ENCODE measurements at places on chromosomes 6 and 20. TPM values are rescaled to one million over a fixed set of nuclear protein-coding genes. Genes with fewer than 3 reads are reported as not detected.

The SLC18B1 gene
- 2.7 TPM for total RNA-seq

The FAM162B gene
- total RNA-seq = not detected

The R3HDML gene
- total RNA-seq = 0.50 TPM

- no peak for DNase-seq
- H3K4me1 ChIP-seq = peaks cover 23% of the 10 kb centered on the region
- H3K4me3 ChIP-seq = no peak overlapping the region
- no peak overlapping the region for H3K27ac ChIP-seq
Observed at GRCh38 chr6:8000636-8001035, 63.6 kb downstream of the BLOC1S5 start.

The SIRPB1 gene
- total RNA-seq = 1.6 TPM

GRCh38 chr6:80425089-80425823 is 318.8 kb downstream of the BCKDHB start:
- no peak for DNase-seq
- no peak overlapping the region for H3K4me3 ChIP-seq
- peak overlapping the region; percentile 78 for H3K27ac ChIP-seq
- peaks cover 19% of the 10 kb centered on the region for H3K4me1 ChIP-seq
- H3K27me3 ChIP-seq = no peaks in the 10 kb centered on the region
- H3K36me3 ChIP-seq = peaks cover 26% of the 10 kb centered on the region
